ENCODE measurements at places on chromosomes 4 and X. TPM values are rescaled to one million over a fixed set of nuclear protein-coding genes. Genes with fewer than 3 reads are reported as not detected.

Gene PCYT1B
- 3.1 TPM for total RNA-seq

Gene CDS1
- total RNA-seq = 0.30 TPM

Gene FHIP1A
- 1.7 TPM for total RNA-seq

Gene PCDH7
- 72.3 TPM for total RNA-seq

Gene WAS
- 0.37 TPM for total RNA-seq

Gene CSAG3
- not detected for total RNA-seq

Gene DSPP
- not detected for total RNA-seq

Gene TMEM129
- total RNA-seq = 37.0 TPM

Gene KCNE5
- total RNA-seq = 0.85 TPM

Gene UGT2B7
- 6.5 TPM for total RNA-seq

Gene CXCL3
- total RNA-seq = 0.20 TPM

Gene IGSF1
- total RNA-seq = 3.5 TPM

Gene C4orf51
- not detected for total RNA-seq

Gene FHL1
- 744 TPM for total RNA-seq

Gene MED28
- 29.8 TPM for total RNA-seq

Gene RTL9
- 0.33 TPM for total RNA-seq

Gene USP53
- total RNA-seq = 22.3 TPM

Gene PPP2R3B
- 30.0 TPM for total RNA-seq

Gene MAGED4
- total RNA-seq = 119 TPM

Gene FABP2
- not detected for total RNA-seq

Gene APOO
- 46.3 TPM for total RNA-seq

Gene STK26
- total RNA-seq = 17.9 TPM

Gene PABPC1L2A
- not detected for total RNA-seq

Gene EGF
- total RNA-seq = 0.87 TPM

Gene AKAP14
- total RNA-seq = not detected

Gene CLIC2
- 0.97 TPM for total RNA-seq
